Neural crest cell (in vitro differentiated cells): ENCODE measurements at places on chromosomes 2 and 18.
A peak's percentile ranks its signal among the peaks of the same experiment; 100 is the strongest.

DNA sequence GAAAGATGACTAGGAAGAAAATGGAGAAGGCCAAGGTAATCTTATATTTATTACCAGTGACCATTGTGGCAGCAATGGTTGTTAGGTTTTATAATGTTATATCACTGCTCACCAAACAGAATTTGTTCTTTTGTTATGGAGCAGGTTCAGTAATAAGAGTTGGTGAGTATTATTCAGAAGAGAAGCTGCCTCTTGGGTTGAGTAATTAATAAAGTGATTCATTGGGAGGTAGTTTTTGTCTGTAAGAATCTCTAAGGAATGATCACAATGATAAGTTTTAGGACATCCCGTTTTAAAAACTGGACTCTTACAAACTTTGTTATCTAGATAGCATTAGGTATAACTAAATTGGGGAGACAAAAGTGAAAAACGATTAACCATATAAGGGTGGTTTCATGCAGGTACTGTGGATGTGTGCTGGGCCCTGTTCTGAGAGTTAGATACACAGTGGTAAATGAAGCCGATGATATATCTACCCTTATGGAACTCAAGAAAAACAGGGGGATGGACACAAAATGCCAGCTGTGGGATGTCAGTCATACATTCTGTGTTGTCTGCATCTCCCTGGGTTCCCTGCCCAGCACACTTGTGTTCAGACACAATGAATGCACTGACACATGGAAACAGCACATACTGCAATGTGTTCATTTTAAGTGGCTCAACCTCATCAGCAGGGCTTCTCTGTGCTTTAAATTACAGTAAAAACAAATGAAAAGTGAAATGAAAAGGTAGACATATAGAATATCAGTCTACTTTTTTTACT, 7.5 kb downstream of the MAP4K4 start:
- no peak for DNase-seq

DNA sequence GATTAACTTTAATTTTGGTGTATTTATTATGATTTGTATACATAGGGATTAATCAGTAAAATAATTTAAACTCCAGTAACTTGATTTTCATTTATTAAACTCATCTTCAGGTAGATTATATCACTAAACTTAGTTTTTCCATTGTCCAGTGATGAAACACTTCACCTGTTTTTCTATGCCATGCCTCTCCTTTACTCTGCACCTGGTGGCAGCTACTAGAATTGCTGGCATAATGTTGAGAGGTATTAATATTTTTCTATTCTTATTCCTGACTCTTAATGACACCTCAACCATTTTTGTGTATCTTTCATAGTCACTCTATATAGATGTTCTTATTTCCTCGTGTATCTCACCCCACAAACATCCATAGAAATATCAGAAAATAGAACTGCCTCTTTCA, 940.3 kb upstream of the CRIM1 start:
- DNase-seq = no peak

DNA sequence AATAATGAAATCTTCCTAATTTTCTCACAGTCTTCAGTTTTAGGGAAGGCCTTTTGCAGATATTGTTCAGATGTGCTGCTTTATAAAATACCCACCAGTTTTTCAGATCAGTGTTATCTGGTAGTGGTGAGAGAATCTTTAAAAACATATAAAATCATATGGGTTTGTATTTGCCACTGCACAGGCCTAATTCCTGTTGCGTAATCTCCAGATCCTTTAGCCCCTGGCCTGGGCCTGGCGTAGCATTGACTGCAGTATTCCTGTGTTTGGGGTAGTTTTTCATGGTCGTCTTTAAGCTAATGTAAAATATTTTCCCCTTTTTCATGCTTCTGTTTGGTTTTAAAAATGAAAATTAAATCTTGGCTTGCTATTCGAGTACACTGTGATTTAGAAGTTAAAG, 43.2 kb downstream of the TSHZ1 start:
- DNase-seq = no peak

- DNase-seq = no peak
Measured at GRCh38 chr2:149738767-149739166, 151.2 kb upstream of the MMADHC start.

- peak; percentile 38 for DNase-seq
Measured at GRCh38 chr2:188524519-188525113, 232.9 kb downstream of the GULP1 start.

- no peak for DNase-seq
Measured at GRCh38 chr2:217283460-217283859, 423.6 kb upstream of the TNP1 start.

DNA sequence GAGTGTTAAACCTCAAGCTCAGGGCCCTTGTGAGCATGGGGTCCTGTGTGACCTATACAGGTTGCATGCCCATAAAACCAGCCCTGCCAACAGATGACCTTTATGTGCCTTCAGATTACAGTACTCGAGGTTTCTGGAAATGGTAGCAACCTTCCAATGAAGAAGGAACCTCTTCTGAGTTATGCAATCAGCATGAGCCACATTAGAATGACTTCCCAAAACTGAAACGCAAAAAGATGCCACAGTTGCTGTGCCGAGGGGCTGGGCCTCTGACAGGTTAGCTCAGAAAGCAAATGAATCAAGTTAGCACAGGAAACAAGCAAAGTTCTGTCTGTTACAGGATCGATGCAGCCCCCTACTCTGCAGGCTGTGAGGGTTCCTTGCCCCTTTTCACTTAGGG, 37.7 kb downstream of the TGFA start:
- no peak for DNase-seq

DNA sequence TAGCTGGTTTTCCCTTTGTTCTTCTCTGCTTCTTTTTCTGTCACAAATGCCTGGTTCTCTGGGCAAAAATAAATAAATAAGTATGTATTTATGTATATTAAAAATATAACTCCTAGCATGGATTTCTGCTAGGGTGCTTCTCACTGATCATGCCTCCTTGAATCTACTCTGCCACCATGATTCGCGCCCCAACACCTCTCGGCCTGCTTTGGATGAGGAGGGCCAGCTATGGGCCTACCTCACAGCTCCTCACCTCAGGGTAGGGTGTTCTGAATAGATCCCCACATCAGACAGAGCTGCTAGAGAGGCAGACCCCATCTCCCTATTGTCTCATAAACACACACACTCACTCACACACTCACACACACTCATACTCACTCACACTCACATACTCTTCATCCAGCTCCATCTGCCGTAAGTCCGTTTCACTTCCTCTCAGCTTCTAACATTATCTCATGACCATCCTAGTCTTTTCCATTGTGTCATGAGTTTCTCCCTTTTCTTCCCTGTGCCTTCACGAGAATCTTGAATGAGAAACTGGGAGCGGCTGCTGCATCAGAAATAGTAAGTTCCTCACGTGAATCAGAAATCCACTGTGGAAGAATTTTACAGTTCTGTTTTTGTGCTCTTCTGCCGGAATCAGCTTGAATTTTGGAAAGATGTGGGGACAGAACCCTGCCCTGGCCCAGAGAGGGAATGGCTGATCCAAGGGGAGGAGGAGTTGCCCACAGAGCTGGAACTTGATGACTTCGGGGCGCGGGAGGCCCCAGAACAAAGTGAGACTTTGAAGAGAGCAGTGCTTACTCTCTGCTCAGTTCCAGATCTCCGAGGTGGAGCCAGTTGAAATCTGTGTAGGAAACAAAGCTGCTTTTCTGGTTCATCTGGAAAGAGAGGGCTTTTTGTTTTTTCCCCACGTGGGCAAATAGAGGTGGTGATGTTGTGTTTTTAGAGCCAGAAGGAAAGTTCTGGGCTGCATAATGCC, 20.9 kb downstream of the ANXA4 start:
- DNase-seq = no peak

DNA sequence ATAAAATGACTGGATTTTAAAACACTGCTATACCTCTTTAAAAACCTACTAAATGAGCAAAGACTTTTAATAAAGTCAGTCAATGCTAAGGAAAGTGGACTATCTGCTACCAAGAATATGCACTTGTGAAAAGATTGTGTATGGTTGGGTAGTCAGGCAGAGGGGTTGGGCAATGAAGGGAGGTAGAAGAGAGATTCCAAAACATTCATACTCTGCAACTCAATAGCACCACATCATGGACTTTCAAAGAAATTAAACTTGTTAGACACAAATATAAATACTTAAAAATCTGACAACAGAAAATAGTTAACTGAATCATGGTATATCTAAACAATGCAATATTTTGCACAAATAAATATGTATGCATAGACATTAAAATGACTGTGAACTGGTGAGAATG, 139.9 kb upstream of the MAPRE2 start:
- no peak for DNase-seq

DNA sequence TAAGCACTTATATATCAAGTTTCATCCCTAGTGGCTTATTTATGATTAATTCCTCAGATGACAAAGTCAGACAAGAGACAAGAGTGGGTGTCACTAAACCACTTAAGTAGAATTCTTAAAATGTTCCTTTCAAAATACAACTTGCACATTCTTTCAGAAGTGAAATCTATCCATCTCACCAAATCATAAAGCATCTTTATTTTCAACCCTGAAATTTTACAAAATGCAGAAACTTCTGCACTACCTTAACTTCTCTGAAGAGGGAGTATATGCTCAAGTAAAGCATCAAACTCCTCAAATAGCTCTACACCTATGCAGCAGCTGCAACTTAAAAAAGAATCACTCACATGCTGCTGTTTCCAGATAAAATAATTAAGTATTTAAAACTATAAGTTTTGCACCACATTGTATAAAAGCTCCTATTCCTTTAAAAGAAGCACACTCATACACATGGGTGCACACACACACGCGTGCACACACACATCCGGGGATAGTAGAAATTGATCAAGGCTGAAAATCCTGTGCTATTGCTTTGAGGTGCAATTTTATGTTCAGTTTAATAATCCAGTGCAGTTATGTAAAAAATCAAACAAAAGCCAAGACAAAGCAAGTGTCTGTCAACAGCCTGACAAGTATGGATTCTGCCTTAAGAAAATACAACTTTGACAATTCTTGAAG, 244.5 kb downstream of the TCF4 start:
- DNase-seq = no peak

GRCh38 chr2:60119778-60120177, 433.7 kb downstream of the BCL11A start:
- no peak for DNase-seq

- no peak for DNase-seq
Measured at GRCh38 chr2:4144731-4145130, 441.4 kb downstream of the DCDC2C start.

- DNase-seq = no peak
Measured at GRCh38 chr2:154484338-154485099, 214.0 kb upstream of the KCNJ3 start.

DNA sequence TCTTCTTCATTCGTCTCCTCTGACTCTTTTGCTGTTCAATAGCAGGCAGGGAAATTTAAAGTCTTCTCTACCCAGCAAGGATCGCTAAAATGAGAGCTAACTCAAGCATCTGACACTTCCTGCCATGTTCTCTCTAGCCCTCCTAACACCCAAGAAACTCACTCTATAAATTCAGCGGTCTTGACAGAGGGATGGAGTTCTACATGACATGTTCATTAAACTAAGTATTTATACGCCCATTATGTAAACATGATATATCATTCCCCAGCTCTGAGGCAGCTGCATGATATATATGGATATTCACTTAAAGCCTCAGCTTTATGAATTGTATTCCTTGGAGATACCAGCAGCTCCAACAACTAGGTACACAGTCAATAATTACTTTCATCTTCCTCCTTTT, 231.0 kb downstream of the METTL4 start:
- DNase-seq = no peak

GRCh38 chr2:212157012-212157411, 381.6 kb downstream of the ERBB4 start:
- no peak for DNase-seq

DNA sequence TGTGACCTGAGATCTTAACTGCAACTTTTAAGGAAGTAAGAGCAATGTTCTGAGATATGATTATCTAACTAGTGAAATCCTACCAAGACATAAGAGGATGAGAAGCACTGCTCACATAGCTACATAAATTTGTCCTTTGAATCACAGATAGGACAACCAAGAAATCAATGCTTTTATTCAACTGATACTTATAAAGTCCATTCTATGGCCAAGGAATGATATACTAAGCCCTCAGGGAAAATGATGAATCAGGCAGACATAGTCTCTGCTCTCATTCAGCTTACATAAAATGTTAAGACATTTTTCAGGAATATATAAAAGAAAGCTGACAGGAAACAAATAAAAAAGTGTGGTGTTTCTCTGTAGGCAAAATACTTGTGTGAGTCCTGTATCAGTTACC, 39.1 kb downstream of the PGAP1 start:
- no peak for DNase-seq

DNA sequence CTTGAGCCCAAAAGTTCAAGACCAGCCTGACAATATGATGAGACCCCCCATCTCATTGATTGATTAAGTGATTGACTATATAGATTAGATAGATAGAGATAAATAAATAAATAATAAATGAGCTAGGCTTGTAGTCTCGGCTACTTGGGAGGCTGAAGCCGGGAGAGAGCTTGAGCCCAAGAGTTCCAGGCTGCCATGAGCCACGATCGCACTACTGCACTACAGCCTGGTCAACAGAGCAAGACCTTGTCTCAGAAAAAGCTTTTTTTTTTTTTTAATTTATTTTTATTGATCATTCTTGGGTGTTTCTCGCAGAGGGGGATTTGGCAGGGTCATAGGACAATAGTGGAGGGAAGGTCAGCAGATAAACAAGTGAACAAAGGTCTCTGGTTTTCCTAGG, 12.4 kb downstream of the EIPR1 start:
- DNase-seq = no peak

DNA sequence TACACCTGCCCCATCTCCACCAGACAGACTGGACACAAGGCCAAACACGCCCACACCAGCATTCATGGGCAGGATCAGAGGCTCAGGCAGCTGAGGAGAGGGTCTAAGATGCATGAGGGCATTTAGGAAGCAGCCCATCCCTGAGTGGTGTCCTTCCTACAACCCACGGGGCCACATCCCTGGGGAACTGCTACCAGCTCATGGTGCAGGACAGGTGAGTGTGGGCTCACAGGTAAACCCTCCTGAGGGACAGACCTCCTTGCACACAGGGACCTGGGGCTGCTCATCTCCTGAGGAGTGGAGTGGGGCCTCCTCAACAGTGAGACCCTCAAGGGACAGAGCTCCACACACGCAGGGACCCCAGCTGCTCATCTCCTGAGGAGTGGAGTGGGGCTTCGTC, 14.6 kb downstream of the PARD6G start:
- no peak for DNase-seq

DNA sequence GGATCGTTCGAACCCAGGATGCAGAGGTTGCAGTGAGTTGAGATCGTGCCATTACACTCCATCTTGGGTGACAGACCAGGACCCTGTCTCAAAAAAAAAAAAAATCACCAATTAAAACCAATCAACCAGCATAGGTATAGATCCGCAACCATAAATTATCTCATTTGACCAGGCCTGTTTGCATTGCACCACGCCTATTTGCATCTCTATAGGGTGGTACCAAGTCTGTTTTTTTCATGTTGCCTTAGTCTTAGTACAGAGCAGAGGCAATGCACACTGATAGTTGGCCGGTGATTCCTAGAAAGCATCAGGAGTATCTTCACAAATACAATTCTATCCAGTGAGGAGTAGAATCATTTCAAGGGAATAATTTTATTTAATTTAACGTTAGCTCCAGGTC, 9.3 kb upstream of the NPC1 start:
- DNase-seq = no peak
